AG04450 (cell line): ENCODE measurements at places on chromosomes 1 and 21.
A peak's percentile ranks its signal among the peaks of the same experiment; 100 is the strongest.

- peak; percentile 16 for DNase-seq
Measured at GRCh38 chr1:32349211-32349708, 13.0 kb downstream of the FAM229A start.

GRCh38 chr1:98388441-98388840 lies 273.1 kb upstream of the SNX7 start:
- peak; percentile 23 for DNase-seq

GRCh38 chr1:223257856-223258550 lies 106.0 kb downstream of the SUSD4 start:
- DNase-seq = no peak

DNA sequence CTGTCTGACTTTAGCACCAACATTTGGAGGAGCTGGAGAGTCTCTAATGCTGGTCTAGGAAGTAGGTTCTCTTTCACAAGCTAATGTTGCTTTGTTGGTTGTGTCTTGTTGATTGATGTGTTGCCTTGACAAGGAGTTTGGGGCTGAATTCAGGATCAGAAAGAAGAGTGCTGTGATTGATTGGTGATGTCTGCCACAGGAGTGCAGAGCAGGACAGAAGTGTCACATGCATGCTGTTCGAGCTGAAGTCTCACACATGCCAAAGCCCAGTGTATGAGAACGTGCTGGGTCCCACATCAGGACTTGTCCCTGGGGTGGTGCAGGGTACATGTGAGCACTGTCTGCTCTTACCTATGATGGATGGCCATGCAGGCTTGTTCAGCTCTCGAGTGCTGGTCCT lies 694.4 kb downstream of the MATN1 start:
- DNase-seq = no peak

DNA sequence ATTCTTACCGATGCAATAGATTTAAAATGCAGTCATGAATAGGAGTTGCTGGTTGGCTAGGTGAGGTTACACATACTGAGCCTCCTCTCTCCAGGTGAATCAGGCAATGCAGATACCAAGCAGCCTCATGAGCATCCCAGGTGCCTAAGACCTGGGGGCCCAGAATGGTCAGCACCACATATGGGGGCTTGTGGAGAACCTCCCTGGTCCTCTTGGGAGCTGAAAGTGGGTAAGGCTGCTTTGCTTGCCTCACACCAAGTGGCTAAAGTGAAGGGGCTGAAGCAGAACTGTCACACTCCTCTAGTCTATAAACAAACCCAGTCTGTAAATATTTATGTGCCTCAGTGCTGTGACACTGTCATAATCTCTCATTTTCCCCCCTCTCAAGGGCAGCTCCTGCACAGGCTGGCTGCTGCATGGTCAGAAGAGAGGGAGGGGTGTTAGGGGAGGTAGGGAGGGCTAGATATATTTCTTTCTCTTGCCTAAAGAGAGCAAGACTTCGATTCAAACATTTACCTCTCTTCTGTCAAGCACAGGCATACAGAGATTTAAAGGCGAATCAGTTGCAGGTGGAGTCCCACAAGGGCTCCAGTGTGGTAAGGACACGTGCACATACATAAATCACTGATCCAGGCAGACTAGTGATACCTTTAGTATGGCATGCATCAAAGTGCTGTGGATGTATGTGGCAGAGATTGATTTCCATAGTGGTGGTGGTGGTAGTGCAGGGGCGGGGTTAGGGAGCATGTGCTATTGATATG lies 157.9 kb upstream of the TNR start:
- DNase-seq = no peak

DNA sequence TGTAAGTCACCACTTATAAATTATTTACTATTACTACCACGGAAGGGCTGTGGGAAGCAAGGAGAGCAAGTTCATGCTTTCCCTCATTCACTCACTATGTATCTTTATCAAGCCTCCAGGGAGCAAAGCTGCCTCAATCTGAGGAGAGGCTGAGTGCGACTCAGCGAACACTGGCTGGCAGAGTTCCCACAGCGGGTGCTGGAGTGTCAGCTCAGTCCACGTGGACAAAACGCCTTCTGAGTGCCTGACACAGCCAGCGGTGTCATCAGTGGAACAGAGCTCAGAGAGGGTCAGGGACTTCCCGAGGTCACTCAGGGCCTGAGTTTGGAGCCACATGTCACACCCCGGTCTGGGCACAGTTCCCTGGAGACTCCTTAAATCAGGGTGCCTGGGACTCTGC lies 16.9 kb downstream of the MATN1 start:
- DNase-seq = no peak
